ENCODE measurements at places on chromosomes 6 and 20.

GRCh38 chr6:158042245-158042798, 60.7 kb downstream of the SYNJ2 start:
- DNase-seq, result peak; percentile 70

DNA sequence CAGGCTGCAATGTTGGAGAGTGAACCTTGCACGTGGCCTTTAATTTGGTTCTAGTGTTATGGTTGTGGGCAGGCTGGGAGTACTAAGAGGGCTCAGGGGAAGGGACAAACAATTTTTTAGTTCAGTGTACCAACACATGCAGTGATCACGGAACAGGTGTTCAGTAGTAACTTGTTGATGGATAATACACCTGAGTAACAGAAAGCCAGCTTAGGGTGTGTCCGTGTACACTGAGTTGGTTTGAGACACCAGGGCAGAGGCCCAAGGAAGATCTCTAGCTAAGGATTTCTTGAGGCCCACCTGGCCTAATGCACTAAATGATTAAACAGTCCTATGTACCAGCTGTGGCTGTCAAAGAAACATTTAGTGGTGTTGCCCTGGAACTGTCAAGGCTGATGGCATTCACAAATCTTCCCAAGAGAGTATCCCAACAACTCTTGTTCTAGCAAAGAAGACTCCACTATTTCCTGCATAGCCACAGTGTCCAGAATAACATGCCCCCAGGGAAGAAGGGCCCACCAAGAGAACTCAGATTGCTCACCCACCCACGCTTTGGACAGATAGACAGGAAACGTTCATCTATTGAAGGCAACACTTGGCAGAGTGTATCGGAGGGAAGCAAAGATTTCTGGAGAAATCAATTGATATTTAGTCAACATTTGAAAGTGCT, 60.0 kb downstream of the CD83 start:
- no peak for DNase-seq

- peak; percentile 72 for DNase-seq
Measured at GRCh38 chr20:49938173-49939163, 2.3 kb downstream of the RNF114 start.

DNA sequence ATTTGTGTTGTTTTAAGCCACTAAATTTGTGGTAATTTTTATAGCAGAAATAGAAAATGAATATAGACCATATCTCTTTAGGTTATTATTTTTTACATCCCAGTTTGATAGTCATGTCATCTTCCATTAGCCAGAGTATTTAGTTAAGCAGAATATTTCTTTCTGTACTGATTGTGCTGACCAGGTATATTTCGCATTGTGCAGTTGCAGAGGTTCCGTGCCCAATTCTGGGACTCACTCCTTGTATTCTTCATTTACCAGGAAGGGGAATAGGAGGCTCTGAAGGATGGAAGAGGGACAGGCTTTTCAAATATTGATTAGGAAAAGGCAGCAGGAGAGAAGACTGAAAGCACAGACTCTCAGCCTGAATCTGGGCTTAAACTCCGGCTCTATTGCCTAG, 217.8 kb downstream of the AKAP7 start:
- DNase-seq, result no peak

DNA sequence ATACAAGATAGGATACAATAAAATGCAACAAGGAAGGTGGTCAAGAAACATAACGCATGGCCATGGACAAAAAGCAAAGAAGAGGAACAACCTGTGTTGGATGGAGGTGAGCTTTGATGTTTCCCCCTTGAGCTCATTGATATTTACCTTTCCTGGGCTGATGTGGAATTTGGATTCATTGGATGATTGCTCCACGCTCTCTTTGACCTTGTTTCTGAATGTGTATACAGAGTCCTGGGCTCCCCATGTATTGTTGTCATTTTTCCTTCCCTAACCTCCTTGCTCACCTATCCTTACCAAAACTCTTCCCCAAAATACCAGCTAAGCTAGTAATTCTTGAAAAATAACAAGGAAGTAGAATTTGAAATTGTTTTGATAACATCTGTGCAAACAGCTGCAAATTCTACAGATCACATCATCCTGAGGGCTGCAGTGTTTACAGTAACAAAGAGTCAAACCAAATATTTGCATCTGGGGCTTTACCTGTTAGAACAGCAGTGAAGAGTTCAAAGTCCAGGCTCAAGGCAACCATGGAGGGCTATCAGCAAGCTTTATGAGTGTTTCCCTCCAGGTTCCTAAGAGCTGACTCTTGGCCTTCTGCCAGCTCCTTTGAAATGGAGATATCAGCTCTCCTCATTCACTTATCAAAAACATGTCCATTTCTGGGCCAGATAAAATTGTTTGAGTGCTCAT, 214.3 kb upstream of the MARCKS start:
- DNase-seq, result peak; percentile 24

DNA sequence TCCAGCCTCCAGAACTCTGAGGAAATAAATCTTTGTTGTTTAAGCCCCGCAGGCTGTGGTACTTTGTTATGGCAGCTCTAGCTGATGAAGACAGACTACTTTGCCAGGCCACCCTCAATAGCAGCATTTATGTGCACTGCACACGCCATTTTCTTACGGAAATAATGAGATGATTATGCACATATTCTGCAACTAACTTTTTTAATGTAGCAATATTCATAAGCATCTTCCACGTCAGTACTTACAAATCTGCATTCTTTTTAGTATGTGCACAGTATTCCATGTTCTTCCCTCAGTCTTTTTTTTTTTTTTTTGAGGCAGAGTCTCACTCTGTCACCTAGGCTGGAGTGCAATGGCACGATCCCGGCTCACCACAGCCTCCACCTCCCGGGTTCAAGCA, 46.8 kb upstream of the DSP start:
- no peak for DNase-seq

GRCh38 chr6:111263837-111264236, 176.5 kb downstream of the SLC16A10 start:
- no peak for DNase-seq

DNA sequence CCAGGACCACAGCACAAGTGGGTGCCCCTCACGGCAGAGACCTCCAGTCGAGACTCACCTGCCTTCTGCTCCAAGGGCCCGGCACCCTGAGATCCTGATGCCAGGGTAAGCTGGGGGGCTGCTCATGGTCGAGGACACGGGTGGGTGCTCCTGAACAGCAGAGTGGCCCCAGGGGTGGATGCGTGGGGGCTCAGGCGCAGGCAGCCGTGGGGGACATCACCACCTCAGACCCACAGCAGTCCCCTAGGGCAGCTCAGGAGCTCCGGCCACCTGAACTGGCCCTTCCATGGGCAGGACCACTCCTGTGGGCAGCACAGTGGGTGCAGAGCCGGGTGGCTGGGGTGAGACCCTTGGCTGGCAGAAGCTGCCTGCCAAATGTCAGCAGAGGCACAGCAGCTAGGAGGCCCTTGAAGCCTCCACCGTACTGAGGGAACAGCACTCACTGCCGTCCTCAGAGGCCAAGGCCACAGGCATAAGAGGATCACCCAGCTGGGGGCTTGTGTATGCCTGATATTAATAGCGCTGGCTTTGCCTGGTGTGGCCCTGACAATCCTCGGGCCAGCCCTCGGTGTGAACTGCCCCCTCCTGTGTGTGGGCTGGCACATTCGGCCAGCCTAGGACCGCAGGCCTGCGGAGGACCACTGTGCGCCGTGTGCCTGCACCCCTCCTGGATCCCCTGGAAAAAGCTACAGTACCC, 5.4 kb downstream of the UCKL1 start:
- peak; percentile 66 for DNase-seq

GRCh38 chr6:16326971-16327776, 88.8 kb downstream of the GMPR start:
- DNase-seq, result no peak

GRCh38 chr6:139381216-139381865, 6.9 kb upstream of the CITED2 start:
- no peak for DNase-seq

GRCh38 chr6:69696273-69696672, 100.5 kb downstream of the LMBRD1 start:
- no peak for DNase-seq

DNA sequence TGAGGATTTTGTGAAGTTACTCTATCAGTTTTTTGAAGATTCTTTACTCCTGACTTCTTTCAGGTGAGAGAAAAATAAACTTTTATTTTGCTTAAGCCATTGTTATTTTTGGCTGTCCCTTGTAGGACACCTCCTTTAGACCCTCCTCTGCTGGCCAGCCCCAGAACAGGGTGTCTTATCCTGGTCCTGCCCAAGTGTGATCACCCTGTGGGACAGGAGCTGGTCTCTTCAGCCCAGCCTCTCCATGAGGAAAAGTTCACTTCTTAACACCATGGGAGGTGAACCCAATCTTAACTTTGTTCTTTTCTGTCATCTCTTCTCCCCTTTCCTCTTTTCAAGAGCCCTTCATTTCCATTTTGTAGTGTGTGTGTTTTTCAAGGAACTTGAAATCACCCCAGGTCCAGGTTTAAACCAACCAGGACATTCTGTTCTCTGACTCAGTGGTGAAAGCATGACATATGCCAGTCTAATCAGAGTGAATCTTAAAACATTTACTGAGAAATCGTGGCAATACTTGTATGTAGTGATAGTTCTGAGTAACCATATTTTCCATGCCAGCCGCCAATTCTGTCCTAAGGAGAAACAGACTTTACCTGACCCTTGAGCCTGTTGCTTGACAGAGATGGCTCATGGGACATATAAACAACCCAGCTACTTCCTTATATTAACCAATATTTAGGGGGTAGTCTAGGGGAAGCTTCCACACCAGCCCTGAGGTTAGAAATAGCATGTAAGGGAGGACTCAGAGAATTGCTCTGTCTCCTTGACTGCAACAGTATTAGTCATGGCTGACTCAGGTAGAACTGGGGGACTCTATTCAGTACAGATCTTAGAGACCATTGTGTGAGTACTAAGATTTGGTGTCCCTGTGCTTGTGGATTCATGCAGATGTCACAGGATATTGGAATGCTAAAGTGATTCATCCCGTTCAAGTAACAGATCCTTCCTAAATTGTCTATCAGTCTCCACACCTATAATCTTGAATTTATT, 48.8 kb downstream of the FLRT3 start:
- no peak for DNase-seq
